ENCODE measurements at places on chromosomes 13 and 19.

GRCh38 chr19:5122671-5123409 lies 153.9 kb downstream of the KDM4B start:
- DNase-seq: no peak

GRCh38 chr13:77235456-77236022 lies 91.4 kb downstream of the MYCBP2 start:
- DNase-seq: no peak

DNA sequence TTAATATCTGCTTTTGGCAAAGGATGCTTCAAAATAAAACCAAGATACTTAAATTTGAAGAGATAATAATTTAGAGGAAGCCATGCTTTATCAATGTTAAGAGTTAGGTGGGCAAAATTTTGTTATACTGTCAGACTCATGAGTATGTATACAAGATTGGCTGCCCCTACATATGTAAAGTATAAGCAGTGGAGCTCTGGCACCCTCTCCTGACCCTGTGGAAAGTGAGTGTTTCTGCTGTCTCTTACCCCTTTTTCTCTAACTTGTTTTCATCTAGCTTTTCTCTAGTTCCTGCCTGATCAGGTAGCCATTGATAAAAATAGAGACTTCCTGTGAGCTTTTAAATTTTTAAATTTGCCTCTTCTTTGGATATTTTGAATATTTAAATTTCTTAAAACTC lies 710.9 kb upstream of the SPRY2 start:
- no peak for DNase-seq

- no peak for DNase-seq
These were observed 9.8 kb upstream of the MZF1 start for GRCh38 chr19:58582985-58583384.

GRCh38 chr13:58093394-58093793 lies 461.9 kb downstream of the PCDH17 start:
- DNase-seq: no peak

All from stimulated activated CD8-positive, alpha-beta memory T cell treated with anti-CD3 and anti-CD28 coated beads, Interleukin-7, amount 100 ng/mL, for 48 hours (primary cell).